ENCODE measurements at places on chromosomes 11 and 22.

DNA sequence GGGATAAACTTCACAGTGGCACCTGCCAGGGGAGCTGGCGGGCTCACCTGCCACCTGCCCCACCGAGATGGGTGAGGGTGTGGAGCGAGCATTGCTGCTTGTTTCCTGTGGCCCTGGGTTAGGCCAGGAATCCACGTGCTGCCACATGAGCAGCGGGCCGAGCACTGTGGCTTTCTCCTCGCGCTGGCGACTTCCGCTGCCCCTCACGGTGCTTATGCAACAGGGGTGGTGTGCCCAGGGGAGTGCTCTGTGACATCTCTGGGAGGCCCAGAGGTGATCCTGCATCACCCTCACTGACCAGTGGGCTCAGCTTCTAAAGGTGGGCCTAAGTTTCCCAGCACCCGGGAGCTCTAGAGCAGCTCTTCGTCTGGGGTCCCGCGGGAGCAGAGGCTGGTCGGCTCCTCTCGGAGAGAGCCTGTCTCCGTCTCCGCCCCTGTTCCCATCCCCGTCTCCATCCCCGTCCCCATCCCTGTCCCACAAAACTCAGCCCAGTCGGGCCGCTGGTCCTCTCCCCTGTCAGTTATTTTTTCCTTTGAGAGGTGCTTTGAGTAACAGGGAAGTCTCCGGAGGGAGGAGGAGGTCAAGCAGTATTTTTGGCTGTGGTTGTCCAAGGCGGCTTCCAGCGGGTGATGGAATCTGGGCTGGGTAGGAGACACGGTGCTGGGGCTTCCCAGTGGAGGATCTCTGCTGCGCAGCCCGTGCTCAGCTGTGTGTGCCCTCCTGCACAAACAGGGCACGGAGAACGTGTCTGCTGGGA, 42.5 kb downstream of the AP2A2 start:
- no peak for DNase-seq

GRCh38 chr11:37496201-37496600, 898.2 kb upstream of the RAG2 start:
- no peak for DNase-seq

- no peak for DNase-seq
Observed at GRCh38 chr22:35616043-35616442, 1.1 kb downstream of the MB start.

- no peak for DNase-seq
Observed at GRCh38 chr11:74030723-74031676, 22.1 kb upstream of the UCP3 start.

GRCh38 chr22:42151924-42152635, 21.5 kb upstream of the CYP2D6 start:
- DNase-seq: no peak
